Right lung (tissue), 10 donors: ENCODE measurements at places on chromosomes 1 and 21. TPM values are rescaled to one million over a fixed set of nuclear protein-coding genes. Genes with fewer than 3 reads are reported as not detected.

GRCh38 chr1:155011004-155011416 is 8.4 kb downstream of the ZBTB7B start:
- DNase-seq, result no peak

GRCh38 chr1:232611834-232612233 is 18.1 kb downstream of the SIPA1L2 start:
- DNase-seq, result no peak

DNA sequence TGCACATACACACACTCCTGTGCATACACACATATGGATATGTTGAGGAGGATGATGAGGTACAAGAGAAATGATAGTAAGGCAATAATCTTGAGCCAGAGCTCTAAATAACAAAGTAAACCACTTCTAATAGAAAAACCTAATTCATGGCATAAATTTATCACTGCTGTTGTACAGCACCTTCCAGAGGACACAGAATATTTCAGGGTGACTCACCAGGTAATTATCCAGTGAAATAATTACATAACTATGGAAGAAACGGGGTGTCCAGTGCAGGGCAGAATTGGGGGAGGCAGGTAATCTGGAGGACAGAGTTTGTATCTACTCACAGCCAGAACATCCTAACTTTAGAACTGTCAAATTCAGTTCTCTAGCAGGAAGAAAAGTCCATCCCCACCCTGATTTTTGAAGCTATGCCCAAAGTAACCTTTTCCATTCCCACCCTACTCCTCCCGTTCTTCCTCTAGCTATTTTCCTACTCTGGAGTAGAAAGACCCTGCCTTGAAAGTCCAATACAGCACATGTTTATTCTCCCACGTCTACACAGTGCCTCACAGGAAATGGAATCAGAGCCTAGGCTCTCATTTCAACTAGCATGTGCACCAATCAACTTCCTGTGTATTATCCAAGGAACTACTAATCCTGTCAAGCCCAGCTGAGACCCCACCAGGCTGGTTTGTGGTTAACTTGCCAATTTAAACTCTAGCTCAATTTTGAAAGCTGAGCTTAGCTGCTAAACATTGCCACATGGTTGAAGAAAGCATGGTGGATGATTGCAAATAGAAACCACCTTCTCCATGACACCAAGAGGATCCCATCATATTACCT is 96.6 kb downstream of the PTPN14 start:
- DNase-seq, result no peak

- peak; percentile 67 for DNase-seq
Observed at GRCh38 chr1:31822766-31823165, 6.9 kb upstream of the SPOCD1 start.

PM20D1 gene
- polyA plus RNA-seq, result 0.51 TPM
